ENCODE measurements at places on chromosomes 16 and 17. TPM values are rescaled to one million over a fixed set of nuclear protein-coding genes. Genes with fewer than 3 reads are reported as not detected.

KRTAP4-3 gene
- polyA plus RNA-seq = not detected

TBC1D28 gene
- not detected for polyA plus RNA-seq

MC1R gene
- polyA plus RNA-seq = 0.93 TPM

NOD2 gene
- 0.86 TPM for polyA plus RNA-seq

PRCD gene
- 24.4 TPM for polyA plus RNA-seq

ABCA9 gene
- polyA plus RNA-seq = not detected

MMP25 gene
- polyA plus RNA-seq = 0.40 TPM

SLC12A3 gene
- 1.6 TPM for polyA plus RNA-seq

CHP2 gene
- not detected for polyA plus RNA-seq

PIRT gene
- polyA plus RNA-seq = not detected

CNGB1 gene
- not detected for polyA plus RNA-seq

GNAO1 gene
- polyA plus RNA-seq = 0.58 TPM

KSR1 gene
- polyA plus RNA-seq = 2.1 TPM

TRAF4 gene
- polyA plus RNA-seq = 13.8 TPM

NME1 gene
- 68.4 TPM for polyA plus RNA-seq

OR4D1 gene
- polyA plus RNA-seq = 0.11 TPM

ETV4 gene
- not detected for polyA plus RNA-seq

PDILT gene
- not detected for polyA plus RNA-seq

CBFB gene
- polyA plus RNA-seq = 43.3 TPM

AXIN2 gene
- 0.40 TPM for polyA plus RNA-seq

WSB1 gene
- 261 TPM for polyA plus RNA-seq

NEK8 gene
- polyA plus RNA-seq = 18.6 TPM

SLC47A1 gene
- polyA plus RNA-seq = not detected

MT1A gene
- polyA plus RNA-seq = not detected

MAP2K6 gene
- 7.5 TPM for polyA plus RNA-seq

PDPK1 gene
- polyA plus RNA-seq = 45.1 TPM

C17orf113 gene
- polyA plus RNA-seq = 0.48 TPM

NGFR gene
- not detected for polyA plus RNA-seq

WNT9B gene
- polyA plus RNA-seq = not detected

CDH8 gene
- not detected for polyA plus RNA-seq

TMC5 gene
- not detected for polyA plus RNA-seq

UMOD gene
- polyA plus RNA-seq = not detected

TMIGD1 gene
- polyA plus RNA-seq = not detected

PRAC1 gene
- not detected for polyA plus RNA-seq

IL32 gene
- 59.8 TPM for polyA plus RNA-seq

DOC2A gene
- not detected for polyA plus RNA-seq

GJD3 gene
- polyA plus RNA-seq = not detected

PKMYT1 gene
- 1.4 TPM for polyA plus RNA-seq

LDHD gene
- not detected for polyA plus RNA-seq

All from IgD-negative memory B cell (primary cell).